ENCODE measurements at places on chromosomes 3 and 15.

- no peak for DNase-seq
Measured at GRCh38 chr3:126959136-126959920, 23.6 kb upstream of the PLXNA1 start.

DNA sequence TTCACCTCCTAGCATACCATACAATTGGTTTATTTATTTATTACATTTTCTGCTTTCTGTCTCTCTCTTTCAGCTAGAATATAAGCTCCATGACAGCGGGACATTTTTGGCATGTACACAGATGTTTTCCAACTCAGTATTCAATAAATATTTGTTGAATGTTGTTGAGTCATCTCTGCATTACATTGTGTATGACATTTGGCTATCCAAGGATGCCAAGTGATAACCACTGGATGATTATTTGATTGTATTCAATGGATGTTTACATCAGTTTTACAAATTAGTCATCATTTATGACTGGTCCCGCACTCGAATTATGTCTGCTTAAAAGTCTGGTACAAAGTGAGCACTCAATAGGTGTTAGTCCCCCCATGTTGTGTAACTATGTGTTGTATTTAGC lies 49.5 kb upstream of the STXBP5L start:
- no peak for DNase-seq

DNA sequence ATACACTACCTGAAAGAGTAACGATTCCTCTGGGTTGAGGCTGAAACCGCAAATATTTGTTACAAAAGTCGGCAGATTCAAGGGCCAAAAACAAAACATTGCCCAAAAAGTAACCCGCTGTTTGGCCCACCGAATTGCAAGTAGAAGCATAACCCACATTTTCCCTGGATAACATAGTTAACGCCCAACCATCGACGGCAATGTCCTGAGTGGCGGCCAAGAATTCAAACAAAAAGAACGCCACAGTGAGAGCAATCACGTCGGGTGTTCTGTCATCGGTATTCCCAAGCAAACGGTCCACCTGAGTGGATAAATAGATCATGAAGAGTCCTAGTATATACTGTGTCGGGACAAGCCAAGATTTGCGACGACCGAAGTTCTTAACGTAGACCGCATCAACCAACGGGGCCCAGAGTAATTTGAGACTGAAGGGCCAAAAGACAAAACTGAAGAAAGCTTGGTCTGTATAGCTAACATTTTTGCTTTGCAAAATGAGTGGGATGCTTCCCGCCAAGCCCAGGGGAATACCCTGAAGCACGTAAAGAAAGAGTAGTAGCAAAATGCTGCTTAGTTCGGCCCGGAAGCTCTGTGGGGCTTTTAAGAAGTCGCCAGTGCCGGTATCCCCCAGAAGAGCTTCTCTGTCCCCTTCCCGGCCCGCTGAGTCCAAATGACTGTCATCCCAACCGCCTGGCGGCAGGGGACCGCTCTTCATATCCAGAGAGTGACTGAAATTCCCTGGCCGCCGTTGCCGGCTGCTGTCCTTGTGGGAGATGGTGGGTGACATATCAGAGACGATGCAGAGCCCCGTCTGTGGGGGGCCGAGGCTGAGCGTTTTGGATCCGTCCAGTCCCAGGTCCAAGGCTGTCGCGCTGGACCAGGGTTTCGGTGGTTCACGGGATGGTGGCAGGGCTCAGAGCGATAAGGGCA lies 750 bp downstream of the SLC33A1 start:
- DNase-seq, result no peak

DNA sequence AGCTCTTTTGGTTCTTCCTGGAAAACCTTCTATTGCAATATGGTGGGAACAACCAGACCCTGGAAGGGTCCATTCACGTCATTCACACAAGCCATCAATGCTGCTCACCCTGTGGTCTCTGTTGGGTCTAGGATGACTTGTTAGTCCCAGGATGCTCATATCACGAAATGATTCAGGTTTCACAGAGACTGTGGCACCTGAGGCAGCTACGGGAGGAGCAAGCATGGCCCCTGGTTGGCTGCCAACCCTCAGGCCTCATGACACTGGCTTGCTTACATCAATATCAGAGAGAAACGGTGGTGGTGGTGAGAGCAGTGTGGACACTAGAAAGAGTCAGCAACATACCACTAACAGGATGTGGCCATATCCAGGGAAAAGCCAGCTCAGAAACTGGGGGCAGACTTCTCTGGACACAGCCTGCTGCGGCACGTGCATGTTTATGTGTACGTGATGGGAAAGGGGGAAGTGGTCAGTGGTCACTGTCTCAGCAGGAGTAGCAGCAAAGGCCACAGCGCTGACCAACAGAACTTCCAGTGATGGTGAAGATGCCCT lies 208.9 kb upstream of the ST8SIA2 start:
- no peak for DNase-seq

GRCh38 chr15:85542895-85543331 lies 162.5 kb downstream of the AKAP13 start:
- no peak for DNase-seq

DNA sequence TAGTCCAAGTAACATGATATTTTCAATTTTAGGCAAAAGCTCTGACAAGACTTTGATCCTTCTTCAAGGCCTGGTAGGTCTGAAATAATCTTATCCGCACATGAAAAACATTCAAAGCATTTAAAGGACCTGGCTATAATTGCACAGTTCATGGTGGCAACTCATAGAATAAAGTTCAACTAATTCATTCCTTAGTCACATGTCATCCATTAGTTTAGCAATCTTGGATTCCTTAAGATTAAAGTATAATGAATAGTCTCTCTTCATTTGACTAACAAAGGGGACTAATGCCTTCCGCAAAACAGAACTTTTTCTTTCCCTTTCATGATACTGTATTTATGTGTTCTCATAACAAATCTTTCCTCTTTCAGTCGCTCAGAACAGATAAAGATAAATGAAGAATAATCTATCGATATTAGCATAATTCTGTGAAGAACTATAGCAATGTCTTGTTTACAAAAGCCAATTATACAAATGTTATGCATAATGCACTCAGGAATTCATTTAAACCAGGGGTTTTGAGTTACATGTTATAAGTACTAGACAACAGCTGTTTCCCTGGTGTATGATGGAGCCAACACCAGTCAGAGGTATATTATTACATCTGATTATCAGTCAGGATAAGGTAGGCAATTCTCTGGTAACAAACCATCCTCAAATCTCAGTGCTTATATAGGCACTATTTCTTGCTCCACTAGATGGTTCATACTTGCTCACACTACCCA lies 172.5 kb downstream of the POTEB3 start:
- no peak for DNase-seq

DNA sequence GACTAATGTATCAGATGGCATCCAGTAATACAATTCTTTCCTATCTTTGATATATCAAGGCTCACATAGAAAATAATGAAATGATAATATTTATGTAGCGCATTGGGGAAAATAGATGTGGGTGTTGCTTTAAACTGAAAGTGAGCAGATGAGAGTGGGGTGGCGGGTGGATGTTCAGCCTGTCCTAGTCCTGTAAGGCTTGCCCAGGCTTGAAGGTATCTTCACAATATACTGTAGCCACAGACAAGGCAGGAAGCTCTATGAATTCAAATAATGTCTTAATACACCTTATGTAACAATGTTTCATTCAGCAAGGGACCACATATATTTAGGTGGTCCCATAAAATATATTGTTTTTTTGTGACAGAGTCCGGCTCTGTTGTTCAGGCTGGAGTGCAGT lies 334.9 kb upstream of the NAALADL2 start:
- no peak for DNase-seq

DNA sequence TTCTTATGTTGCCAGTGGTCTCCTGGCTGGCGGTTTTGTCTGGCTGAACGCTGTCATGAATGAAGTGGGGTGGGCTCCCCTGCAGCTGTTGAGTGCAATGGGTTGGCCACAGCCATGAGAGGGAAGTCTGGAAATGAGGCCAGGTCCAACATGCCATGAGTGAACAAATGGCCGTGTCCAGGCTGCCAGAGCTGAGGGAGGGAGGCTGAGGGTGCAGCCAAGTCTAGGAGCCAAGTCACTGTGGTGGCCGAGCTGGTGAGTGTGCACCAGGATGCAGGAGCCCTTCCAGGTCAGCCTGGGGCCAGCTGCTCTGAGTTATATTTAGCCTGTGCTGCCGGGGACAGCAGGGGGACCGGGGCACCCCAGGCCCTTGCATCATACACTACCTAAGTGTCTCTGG lies 24.7 kb upstream of the PRR23E start:
- DNase-seq, result no peak

DNA sequence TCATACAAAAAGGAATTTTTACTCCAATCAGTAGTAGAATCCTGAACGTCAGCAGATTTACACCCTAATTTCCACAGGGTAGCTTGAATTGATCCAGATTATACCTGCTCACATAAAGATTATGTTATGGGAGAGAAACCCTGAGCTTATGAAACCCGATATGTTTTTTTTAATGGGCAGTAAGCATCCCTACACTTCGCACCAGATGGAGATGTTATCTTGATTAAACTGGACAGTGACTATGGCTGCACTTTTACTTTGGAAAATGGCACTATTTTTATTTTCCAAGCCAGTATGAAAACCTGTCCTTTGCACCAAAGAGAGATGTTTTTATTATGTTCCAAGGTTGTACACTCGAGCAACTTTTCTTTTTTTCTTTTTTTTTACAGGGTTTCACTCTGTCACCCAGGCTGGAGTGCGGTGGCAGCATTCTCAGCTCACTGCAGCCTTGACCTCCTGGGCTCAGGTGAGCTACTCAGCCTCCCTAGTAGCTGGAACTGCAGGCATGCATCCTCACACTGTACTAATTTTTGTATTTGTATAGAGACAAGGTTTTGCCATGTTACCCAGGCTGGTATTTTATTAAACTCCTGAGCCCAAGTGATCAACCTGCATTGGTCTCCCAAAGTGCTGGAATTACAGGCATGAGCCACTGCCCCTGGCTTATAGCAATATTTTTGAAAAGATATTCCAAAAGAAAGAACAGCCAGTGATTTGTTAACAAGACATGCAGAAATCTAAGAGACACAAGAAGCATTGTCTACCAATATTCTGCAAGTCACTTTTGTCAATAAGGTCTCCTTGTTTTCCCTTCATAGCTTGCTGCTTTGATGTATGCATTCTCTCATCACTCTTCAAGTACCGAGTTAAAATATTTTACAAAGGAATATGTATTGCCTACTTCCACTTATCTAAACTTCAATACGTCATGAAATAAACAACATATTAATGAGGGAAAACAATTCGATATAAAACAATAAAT lies 1412.6 kb downstream of the ZPLD1 start:
- DNase-seq, result no peak

GRCh38 chr3:89358281-89358680 lies 250.9 kb downstream of the EPHA3 start:
- no peak for DNase-seq

DNA sequence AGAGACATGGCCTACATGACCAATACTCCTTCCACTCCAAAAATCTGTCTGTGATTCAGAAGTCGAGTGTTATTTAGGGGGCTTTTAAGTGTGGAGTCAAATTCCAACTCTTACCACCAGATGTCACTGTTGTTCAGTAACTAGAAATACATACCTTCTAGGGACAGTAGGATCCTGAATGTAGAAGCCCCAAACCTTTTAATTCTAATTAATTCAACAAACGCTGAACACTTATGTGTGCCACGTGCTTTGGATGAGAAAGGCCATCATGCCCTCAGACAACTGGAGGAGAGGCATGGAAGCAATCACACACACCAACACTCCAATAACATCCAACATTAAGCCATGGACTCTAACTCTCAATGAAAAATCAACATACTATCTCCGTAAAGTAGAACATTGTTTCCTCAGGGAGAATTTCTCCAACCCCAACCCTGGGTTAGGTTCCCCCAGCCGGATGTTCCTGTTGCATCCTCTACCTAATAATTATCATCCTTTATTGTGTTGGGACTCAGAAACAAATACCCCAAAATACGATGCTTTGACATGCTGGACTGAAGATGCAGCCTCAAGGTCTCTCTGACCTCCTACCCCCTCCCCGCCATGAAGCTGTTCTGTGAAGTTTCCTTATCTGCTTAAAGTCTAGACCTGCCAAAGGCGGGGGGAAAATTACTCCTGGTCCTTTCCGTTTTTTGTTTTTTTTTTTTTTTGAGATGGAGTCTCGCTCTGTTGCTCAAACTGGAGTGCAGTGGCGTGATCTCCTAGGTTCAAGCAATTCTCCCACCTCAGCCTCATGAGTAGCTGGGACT lies 8.0 kb upstream of the CCDC13 start:
- peak; percentile 41 for DNase-seq

GRCh38 chr3:128006061-128007032 lies 45.9 kb upstream of the SEC61A1 start:
- no peak for DNase-seq

DNA sequence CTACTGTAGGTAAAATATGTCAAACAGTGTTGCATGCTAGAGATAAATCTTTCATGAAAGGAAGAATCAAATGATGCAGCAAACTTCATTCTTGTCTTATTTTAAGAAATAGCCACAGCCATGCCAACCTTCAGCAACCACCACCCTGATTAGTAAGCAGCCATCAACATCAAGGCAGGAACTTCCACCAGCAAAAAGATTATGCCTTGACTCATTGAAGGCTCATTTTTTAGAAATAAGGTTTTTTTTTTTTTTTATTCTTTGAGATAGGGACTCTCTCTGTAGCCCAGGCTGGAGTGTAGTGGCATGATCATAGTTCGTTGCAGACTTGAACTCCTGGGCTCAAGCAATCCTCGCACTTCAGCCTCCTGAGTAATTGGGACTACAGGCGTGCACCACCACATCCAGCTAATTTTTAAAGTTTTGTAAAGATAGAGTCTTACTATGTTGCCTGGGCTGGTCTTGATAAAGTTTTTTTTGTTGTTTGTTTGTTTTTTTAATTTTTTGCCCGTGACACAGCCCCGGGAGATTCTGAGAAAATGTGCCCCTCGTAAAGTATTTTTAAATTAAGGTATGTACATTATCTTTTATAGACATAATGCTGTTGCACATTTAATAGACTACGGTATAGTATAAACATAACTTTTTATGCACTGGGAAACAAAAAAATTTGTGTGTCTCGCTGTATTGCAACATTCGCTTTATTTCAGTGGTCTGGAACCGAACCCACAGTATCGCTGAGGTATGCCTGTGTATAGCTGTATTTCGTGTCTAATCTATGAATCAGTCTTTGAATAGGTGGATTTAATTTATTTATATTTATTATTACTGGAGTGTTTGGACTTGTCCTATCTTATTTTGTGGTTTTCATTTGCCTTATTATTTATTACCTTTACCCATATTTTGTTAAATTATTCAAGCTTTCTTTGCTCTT lies 23.3 kb downstream of the SNRK start:
- DNase-seq, result no peak

DNA sequence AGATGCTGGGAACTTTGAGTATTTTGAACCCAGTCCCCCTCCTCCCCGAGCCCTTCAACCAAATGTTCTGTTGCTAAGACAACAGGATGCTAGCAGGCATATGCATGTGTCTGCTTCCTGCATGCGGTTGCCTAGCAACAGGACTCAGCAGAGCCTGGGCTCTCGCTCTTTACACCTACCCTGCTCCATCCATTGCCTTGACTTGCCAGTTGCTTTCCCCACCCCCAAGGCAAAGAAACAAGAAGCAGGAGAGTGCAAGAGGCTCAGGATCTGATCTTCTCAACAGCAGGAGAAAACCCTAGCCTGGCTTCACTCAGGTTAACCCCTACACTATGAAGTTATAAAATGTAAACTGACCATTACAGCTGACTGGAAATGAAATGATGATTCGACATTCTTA lies 393.0 kb downstream of the IGSF11 start:
- DNase-seq, result peak; percentile 11

Data from Daoy (cell line).